NCI-H226 (cell line): ENCODE measurements at places on chromosomes 1 and 21.

DNA sequence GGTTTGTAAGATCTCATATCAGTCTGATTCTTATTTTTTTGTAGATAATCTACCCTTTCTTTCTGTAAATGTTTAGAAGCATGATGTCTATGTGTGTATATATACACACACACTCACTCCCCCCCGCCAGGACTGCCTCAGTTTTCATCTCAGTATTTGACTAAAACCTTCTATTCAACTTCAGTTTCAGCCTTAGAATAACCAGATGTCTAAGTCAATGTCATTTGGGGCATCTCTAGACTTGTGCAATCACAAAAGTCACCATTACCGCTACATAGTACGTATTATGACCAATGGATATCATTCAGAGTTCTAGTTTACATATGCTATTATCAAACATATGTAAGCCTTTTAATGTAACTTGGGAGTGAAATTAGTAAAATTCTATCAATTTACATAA is 53.3 kb upstream of the BOLA1 start:
- DNase-seq = no peak

DNA sequence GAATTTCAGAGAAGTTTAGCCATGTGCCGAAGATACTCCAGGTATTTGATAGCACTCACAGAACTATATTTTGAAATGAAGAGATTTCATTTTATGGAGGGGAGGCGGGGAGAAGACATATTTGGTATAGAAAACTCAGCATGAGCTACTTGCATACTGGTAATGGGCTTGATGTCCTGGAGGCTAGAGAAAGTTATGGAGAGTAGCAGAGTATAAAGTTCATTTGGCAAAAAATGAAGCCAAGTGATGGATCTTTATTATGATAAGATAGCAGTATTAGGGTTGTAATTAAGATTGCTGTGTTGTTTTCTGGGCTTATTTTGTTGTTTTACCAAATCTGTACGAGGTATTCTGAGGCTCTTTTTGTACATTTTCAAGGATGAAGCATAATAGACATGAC is 72.0 kb downstream of the RPS6KC1 start:
- no peak for DNase-seq

- DNase-seq = no peak
Measured at GRCh38 chr1:180043785-180044184, 89.2 kb downstream of the CEP350 start.

DNA sequence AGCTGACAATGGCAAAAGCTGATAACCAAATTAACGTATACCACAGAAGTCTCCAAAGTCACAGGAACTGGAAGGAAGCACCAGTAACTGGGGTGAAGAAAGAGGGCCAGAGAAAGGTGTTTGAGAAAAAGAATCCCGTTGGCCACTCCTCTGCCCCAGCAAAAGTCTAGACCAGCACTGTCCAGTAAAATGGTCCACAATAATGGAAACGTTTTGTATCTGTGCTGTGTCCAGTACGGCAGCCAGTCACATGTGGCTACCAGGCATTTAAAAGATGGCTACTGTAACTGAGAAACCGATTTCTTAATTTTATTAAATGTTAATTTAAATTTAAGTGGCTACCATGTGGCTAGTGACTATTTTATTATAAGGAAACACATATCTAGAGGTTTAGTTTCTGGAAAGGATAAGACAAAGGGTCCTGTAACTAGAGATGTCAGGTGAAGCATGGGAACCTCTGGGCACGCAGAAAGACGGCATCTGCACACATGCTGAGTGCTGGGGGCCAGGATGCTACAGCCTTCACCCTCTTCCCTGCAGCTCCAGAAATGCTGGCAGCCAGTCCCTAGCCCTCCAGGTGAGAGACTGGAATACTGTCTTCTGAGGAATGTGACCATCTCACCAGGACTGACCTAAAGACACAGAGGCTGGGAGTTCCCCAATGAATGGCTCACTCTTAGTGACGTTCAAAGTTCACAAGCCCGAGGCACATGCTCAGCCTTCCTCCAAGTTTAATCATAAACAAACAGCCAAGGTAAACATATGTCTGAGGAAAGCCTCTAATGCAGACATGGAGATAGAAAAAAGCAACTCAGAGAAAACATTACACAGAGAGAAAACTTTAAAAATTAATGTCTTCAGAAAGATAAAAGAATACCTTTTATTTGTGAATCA is 50.7 kb downstream of the JAK1 start:
- DNase-seq = peak; percentile 60

GRCh38 chr1:246875041-246876026 is 56.4 kb downstream of the AHCTF1 start:
- peak; percentile 52 for DNase-seq

- DNase-seq = no peak
Measured at GRCh38 chr1:241637604-241638003, 2.6 kb downstream of the CHML start.

DNA sequence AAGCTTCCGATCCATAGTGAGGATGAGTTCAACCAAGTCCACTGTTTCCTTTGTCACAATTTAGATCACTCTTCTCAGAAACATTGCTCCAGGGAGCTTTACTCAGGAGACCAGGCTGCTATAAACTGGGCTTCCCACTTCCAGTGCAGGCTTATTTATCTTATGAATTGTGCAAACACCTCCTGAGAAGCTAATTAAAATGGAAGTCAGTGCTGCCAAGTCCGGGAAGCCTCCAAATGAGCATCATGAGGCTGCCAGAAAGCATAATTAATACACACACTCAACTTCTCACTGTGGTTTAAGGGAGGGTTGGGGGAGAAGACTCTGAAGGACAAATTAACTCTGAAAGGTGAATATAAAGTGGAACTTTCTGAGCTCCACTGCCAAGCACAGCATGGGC is 145.0 kb upstream of the SGIP1 start:
- DNase-seq = no peak

DNA sequence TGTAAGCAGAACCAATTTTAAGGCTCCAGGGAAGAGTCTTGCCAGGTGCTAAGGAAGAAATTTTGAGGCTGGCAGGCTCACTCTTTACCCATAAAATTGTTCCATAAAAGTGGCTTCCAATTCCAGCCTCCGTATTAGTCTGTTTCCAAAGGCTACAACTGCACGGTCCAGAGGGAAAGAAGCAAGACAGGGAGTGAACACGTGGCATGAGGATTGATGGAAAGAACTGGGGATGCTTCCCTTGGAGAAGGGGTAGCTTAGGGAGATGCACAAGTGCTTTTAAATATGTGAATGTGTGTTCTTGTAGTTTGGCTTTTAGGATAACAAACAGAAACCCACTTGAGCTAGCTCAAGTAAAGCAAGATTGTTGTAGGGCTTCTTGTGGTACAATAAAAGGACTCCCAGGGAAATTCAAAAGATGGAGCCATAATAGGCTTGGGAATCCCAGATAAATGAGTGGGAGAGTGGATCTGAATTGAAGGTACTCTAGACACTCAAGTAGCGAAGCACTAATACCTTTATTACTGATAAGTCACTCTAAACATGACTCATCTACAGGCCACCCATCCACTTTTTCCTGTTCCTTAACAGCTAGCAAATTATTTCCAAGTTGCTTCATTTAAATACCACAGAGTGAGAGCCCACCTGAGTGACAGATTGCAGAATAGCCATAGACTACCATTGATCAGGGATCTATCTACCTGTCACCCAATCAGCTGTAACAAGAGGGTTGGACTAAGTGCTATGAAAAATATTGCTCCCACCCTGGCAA is 34.8 kb upstream of the NPL start:
- DNase-seq = no peak

DNA sequence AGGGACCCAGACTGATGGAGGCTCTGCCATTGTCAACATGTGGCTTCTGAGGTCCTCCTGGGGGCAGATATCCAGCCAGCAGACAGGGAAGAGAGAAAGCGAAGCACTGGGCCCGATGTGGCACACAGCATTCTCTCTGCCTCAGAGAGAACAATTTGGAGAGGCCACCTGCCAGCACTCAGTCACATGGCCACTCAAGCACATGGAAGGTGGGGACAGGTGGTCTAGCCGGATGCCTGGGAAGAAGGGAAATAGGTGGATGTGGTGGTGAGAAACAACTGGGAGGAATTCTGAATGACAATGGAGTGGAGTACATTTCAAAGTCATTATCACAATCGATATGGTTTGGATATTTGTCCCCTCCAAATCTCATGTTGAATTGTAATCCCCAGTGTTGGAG is 109.0 kb downstream of the UBE2U start:
- DNase-seq = no peak

GRCh38 chr1:145720878-145721671 is 1.8 kb downstream of the CD160 start:
- peak; percentile 21 for DNase-seq

- DNase-seq = peak; percentile 54
Measured at GRCh38 chr1:22662318-22662717, 9.3 kb downstream of the C1QB start.

DNA sequence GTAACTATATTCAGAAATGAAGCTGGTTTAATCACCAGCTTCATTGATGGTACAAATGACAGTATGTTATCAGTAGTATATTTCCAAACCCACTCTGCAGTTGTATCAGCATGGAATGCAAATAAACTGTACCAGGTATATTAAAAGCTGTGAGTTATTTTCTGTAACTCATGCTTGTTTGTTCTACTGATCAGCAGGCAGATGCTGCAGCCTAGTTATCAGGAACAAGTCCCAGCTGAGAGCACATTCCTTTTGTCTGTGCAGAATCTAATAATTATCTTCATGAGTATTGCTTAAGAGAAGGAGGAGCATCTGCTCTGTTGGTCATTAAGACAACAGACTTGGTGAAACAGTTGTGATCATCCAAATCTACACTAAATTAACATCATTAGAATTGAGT is 1331.1 kb downstream of the MRPL39 start:
- DNase-seq = no peak

DNA sequence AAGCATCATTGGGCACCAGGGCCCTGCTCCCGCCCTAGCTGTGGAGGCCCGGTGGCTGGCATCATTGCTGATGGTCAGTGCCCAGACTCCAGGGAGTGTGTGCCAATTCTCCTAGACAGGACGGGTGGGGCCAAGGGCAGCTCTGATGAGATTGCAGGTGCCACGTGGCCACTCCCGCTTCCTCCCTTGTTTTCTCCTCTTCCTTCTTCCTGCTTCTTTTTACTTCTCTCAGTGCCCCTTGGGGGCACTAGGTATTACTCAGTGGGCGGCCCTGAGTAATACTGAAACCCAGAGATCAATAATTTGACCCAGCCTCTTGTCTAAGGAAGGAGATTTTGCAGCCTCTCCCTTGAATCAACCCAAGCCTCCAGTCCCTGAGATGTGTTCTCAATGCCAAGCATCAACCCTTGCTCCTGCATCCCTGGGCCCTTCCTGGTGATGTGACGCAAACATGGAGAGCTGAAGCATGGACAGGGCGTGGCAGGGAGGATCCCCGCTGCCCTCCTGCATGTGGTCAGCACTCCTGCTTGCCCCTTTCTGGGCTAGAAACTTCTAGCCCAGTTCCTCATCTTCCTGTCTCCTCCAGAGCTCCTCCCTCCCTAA is 32.4 kb downstream of the CDK18 start:
- DNase-seq = peak; percentile 40

DNA sequence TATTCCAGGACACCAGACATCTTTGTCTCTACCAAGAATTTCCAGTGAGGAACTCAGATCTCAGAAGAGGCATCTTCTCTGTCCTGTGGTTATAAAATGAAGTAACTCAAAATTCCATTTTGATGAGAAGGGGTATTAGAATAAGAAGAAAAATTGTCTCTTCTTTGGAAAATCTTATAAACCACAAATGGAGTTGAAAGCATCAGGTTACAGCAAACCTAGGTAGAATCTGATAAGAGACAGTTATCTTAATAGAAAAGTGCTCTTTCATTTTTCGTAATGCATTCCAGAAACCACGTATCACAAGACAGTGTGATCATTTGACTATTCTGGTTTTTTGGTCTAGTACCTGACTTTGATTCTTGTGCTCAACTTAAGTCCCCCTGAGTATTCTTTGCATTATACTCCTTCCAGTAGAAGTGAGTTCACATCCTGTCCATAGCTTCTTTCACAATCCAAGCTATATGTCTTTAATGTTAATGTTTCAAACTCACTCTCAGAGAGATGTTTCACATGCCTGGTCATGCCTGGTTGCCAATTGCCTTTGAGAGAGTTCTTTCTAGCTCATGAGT is 120.9 kb upstream of the PRDX6 start:
- peak; percentile 60 for DNase-seq

DNA sequence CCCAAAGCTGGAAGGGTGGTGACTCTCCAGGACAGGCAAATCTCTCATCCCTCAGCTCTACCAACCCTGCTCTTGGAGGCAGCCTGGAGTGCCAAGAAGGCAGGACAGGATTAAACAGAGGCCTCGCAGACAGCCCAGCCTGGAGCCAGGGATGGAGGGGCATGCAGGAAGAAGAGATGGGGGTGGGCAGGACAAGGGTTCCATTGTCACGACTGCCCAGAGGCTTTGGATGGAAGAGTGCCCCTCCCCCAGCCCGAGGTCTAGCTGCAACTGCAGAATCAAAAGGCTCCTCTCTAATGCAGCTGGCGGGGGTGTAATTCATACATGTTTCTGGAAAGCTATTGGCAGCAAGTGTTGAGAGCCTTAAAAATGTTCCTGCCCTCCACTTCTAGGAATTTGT is 8.8 kb downstream of the RAB7B start:
- DNase-seq = no peak

GRCh38 chr1:13725714-13726175 is 25.8 kb downstream of the PRDM2 start:
- DNase-seq = no peak

GRCh38 chr1:33822396-33822795 is 41.5 kb upstream of the HMGB4 start:
- DNase-seq = no peak

GRCh38 chr1:101325144-101325543 is 88.3 kb downstream of the S1PR1 start:
- no peak for DNase-seq

GRCh38 chr1:211644653-211645052 is 30.8 kb downstream of the NEK2 start:
- DNase-seq = no peak

GRCh38 chr1:228955691-228956090 is 220.4 kb downstream of the RHOU start:
- DNase-seq = peak; percentile 88

DNA sequence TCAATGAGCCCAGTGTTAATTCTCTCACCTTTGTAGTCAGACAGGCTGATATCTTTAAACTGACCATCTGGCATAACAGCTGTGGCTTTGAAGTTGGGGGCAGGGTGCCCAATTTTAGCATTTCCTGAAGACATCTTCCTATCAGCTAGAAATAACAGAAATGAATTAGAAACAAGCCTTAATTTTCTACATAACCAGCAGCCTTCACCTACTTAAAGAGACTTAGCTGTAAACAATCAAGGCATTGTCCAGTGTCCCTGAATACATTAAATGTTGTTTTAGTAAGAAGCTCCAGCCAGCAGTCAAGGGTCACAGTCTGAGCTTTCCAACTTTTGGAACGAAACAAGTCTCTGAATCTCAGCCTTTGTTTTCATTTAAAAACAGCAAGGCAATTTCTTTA is 2.8 kb downstream of the PRDX1 start:
- no peak for DNase-seq

GRCh38 chr1:55050283-55050682 is 10.9 kb downstream of the PCSK9 start:
- DNase-seq = peak; percentile 63
